ENCODE measurements at places on chromosomes 11 and 22.

DNA sequence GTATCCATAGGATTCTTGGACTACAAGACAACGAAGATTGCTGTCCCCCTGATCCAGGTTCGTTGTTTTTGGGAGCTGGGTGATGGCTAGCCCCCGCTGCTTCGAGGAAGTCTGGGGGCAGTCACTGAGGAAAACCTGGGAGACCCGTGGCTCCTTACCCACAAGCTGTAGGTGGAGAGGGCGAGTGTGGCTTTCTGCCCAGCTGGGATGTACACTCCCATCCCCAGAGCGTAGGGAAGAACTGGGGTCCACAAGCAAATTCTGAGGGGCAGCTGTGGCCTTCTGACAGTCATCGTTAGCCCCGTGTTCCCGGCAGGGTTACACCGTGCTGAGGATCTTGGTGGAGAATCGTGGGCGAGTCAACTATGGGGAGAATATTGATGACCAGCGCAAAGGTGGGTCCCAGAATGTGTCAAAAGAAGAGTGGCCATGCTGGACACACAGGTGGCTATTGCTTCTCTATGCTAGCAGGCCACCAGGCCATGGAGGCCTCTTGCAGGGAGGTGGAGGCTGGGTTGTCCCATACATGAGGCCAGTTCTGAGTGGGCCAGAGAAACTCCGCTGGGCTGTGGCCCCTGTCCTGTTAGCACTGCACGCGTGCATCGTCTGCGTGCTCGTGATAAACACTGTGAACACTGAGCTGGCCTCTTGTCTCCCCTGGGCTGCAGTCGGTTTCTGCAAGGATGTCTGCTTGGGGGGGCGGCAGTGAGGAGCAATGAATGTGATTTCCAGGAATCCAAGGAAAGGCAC is 39.8 kb downstream of the GLB1L2 start:
- no peak for DNase-seq

GRCh38 chr11:37089439-37089838 is 491.4 kb upstream of the RAG2 start:
- DNase-seq, result no peak

DNA sequence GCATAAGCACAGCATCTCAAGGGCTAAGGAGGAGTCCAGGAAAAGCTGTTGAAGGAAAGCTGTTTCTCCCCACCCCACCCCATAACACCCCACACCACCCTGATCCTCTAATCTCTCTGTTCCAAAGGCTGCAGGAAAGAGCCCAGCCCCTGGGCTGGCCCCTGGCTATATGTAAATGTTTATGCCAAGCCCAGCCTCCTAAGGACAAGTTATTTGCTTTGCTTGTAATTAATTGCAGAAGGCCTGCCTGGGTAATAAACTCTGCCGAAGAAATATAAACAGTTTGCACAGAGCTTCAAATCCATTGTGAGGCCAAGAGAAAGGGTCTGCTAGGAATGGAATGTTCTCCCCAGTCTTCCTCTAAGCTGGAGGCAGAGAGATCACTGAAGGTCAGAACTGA is 21.2 kb downstream of the ARRB1 start:
- no peak for DNase-seq

DNA sequence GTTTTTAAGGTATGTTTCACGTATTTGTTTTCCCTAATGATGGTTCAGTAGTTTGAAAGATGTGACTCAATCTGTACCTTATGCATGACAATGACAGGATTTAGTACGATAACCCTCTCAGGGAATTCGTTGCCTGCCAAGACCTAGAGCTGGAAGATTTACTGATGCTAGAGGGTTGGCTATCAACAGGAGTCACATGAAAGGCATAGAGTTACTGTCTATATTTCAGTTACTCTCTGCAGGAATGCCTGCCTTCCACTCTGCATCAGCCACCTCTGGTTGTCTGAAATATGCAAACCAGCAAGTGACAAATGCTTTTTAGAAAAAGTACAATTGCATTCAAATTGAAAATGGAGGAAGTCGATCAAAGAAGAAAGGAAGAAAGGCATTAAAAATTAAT is 276.3 kb upstream of the RAG2 start:
- no peak for DNase-seq

DNA sequence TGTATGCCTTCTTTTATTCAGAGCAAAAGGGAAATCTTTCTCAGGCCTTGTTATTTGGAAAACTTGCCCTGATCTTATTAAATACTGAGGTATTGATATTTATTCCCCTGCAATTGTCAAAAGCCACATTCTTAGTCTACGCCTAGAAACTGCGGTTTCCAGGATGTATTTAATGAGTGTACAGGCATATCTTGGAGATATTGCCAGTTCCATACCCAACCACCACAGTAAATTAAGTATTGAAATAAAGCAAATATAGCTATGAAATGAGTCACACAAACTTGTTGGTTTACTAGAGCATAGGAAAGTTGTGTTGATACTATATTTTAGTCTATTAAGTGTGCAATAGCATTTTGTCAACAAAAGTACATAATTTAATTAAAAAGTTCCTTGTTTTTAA is 152.7 kb upstream of the CCDC179 start:
- no peak for DNase-seq

DNA sequence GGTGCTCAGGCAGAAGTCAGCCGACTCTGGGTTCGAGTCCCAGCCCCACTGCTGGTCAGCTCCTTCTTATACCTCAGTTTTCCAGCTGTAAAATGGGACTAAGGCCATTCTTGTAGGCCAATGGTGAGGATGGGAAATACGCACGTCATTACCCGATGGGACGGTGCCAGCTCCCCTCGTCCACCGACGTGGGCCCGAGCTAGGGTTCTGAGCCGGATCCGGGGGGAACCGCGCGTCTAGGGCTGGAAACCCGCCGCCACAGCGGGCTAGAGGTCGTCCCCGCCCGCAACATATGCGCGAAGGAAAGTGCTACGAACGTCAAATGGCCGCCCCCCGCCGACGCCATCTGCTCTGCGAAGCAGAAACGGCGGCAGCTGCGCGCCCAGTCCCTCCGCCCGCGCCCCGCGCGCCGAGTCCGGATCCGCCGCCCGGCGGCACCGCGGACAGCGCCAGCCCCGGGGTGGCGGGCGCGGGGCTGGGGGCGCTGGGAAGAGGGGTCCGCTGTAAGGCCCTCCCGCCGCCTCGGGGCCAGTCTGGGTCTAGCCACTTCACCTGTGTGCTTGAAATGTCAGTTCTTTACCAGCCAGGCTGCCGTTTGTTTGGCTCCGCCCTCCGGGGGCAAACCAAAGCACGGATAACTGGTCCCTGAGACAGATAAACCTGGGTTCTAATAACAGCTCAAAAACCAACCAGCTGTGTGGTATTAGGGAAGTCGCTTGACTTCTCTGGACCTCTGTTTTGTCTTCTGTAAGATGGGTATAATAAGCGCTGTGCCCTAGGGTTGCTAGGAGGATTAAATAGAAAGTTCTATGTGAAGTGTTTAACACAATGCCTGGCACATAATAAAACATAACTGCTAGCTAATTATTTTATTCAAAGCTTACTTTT is 103.5 kb upstream of the RCN1 start:
- DNase-seq, result no peak

DNA sequence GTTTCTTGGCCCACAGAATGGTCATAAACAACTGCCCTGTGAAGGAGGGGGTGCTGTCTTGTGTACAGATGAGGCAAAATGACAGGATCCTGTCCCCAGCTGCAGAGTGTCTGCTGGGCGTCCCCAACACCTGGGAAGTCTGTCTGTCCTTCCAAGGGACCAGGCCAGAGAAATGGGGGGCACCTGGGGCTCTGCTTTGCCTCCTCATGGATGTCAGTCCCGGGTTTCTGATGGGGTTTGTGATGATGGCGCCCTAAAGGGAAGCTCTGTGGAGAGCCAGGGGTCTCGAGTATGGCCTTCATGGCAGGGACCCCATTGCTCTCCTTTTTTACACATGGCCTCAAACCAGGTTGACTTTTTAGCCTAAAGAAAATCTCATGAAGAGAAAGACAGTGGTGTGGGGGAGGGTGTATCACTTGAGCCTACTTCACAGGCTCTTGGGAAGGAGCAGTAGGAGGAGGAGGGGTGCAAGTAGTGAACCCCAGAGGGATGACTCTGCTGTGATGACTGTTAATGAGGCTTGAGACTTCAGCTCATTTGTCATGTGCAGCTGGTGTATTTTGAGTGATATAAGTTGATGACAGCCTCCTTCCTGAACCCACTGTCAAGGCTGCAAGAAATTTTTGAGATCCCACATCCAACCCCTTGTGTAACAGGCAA is 40.6 kb upstream of the TUB start:
- no peak for DNase-seq

GRCh38 chr11:8020244-8020597 is 33.1 kb downstream of the EIF3F start:
- no peak for DNase-seq

DNA sequence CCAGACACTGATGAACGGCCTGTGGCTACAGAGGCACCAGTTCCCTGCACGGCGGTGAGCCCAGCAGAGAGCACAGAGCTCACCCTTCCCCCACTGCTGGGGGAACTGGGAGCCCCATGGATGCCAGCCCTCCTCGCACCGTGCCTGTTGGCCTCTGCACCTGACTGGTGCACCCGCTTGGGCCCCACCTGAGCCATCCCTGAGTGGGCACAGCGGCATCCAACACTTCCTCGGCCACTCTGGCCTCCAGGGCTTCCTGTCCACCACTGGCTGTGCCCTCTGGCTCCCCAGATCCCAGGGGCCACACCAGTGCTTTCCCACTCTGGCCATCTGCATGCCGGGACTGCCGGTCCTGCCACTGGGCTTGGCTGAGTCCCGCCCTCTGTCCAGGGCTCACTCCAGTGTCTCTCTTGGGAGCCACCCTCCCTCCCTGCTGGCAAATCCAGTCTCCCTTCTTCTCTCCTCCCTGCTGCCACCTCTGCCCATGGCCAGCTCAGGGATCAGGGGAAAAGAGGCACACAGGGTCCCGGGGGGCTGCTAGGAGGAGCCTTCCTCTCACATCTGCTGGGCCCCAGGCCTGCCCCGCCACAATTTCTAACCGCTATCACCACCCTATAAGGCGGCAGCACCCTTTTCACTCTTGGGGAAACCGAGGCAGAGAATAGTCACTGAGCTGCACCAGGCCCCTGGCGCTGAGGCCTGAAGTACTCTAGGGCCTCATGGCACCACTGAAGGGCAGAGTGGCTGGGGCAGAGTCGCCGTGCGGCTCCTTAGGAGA is 33.0 kb downstream of the GNB1L start:
- no peak for DNase-seq

- no peak for DNase-seq
Measured at GRCh38 chr11:19561011-19561410, 151.6 kb upstream of the NAV2 start.

DNA sequence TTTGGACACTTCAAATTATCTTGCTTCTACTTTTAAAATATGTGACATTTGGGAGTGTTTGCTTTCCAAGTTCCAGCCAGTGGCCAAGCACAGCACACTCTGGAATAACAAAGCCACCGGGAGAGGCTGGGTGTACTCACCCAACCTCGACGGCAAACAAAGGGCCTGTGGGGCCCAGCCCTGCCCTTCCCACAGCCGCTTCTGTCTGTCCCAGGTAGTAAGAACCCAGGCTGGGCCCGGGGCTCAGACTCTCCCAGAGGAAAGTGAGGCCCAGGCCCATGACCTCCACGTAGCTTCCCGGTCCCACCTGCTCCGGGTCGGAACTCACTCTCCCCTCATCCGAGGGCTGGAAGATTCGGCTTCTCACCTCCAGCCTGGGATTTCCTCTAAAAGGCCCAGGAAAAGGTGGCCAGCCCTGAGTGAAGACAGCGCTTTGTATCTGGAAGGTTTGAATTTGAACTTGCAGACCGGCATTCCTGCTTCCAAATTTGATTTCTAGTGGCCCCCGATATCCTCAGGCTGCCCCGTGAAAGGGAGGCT is 93.5 kb downstream of the CELSR1 start:
- no peak for DNase-seq

GRCh38 chr11:1205121-1205986 is 17.5 kb upstream of the MUC5B start:
- no peak for DNase-seq

Measured in AG08395 (cell line).